ENCODE measurements at places on chromosomes 5 and 9. TPM values are rescaled to one million over a fixed set of nuclear protein-coding genes. Genes with fewer than 3 reads are reported as not detected.

DNA sequence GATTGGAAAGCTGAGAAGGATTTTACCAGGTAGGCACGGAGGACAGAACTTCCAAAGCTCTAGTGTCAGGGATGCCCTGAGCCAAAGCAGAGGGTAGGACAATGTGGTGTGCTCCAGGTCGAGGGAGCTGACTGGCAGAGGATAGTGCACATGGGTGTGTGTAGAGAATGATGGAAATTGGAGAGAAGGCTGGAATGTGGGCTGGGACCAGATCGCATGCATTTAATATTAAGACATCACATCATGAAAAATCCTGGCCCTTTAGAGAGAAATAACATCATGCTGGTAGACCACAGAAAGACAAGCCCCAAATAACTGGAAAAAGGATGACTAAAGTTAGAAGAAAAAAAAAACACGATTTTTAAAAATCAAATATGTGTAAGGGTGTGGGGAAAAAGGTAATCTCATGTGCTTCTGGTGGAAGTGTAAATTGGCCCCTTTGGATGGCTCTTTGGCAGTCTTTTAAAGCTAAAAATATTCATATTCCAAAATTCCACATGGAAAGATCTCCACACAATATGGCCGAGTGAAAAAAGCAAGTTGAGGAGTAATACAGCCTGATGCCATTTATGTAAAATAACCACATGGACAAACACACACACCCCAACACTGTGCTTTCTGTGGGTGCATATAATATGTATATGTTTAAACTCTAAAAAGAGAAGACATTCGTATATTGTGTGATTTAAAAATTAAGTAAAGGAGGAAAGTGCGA lies 67.0 kb upstream of the TGFBR1 start:
- H3K36me3 ChIP-seq = no peaks in the 10 kb centered on the region
- H3K4me1 ChIP-seq = no peaks in the 10 kb centered on the region
- no peak overlapping the region for H3K27ac ChIP-seq
- H3K4me3 ChIP-seq = no peak overlapping the region

The AJM1 gene
- 2.9 TPM for total RNA-seq

DNA sequence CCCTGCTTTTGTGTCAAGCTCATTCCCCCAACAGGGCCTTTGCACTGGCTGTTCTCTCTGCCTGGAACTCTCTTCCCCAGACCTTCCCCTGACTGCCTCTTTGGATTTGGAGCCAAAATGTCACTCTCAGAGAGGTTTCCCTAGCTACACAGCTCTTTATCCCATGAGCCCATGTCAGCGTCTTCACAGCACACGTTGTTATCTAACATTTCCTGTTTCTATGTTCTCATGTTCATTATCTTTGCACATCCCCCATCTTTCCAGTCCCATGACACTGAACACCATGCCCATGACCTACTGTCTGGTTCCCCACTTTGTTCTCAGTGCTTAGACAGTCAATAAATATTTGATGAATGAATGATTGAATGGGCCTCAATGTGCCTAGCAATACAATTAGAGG lies 26.3 kb upstream of the ARSI start:
- H3K27me3 ChIP-seq = no peaks in the 10 kb centered on the region
- no peak for DNase-seq
- H3K36me3 ChIP-seq = no peaks in the 10 kb centered on the region
- H3K4me1 ChIP-seq = no peaks in the 10 kb centered on the region
- H3K27ac ChIP-seq = no peak overlapping the region

DNA sequence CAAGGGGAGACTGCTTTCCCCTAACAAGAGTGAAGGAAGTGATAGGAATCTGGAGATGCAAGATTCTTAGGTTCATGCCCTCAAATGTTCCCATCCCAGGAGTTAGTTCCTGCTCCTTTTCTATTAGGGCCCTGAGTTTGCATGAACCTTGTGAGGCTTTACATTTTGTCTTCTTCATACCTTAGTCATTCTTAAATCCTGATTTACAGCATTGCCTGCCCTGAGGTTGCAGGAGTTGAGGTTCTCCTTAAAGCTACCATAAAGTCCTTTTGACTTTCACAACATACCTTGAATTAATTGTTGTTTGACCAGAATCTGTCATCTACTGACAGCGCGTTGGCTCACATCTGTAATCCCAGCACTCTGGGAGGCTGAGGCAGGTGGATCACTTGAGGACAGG lies 151.5 kb upstream of the ABCA1 start:
- H3K27ac ChIP-seq = no peak overlapping the region
- DNase-seq = no peak
- no peaks in the 10 kb centered on the region for H3K27me3 ChIP-seq
- no peak overlapping the region for H3K4me3 ChIP-seq
- H3K4me1 ChIP-seq = no peaks in the 10 kb centered on the region

DNA sequence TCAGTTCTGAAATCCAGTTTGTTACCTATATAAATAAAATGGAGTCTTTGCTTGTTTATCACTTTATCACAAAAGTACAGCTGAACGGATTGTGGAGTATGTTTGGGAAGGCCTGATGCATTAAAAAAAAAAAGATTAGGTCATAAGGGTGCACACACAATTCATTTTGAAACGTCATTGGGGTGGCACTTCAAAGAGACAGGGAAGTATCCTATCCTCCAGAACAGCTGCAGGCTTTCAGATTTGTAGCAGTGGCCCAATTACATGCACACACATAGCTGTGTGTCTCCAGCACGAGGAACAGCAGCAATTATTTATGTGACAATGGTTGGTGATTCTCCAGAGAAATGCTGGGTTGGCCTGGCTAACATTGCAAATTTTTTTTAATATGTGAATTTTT lies 46.8 kb upstream of the FER start:
- H3K27ac ChIP-seq = no peak overlapping the region
- DNase-seq = no peak
- H3K27me3 ChIP-seq = no peaks in the 10 kb centered on the region
- H3K4me1 ChIP-seq = no peaks in the 10 kb centered on the region
- no peak overlapping the region for H3K4me3 ChIP-seq
- no peaks in the 10 kb centered on the region for H3K36me3 ChIP-seq

The PCDHB12 gene
- 2.1 TPM for total RNA-seq

- H3K27ac ChIP-seq = no peak overlapping the region
- H3K4me3 ChIP-seq = no peak overlapping the region
- H3K36me3 ChIP-seq = no peaks in the 10 kb centered on the region
- no peaks in the 10 kb centered on the region for H3K27me3 ChIP-seq
- DNase-seq = no peak
These were observed 190.0 kb downstream of the GAS1 start for GRCh38 chr9:86757382-86757720.

DNA sequence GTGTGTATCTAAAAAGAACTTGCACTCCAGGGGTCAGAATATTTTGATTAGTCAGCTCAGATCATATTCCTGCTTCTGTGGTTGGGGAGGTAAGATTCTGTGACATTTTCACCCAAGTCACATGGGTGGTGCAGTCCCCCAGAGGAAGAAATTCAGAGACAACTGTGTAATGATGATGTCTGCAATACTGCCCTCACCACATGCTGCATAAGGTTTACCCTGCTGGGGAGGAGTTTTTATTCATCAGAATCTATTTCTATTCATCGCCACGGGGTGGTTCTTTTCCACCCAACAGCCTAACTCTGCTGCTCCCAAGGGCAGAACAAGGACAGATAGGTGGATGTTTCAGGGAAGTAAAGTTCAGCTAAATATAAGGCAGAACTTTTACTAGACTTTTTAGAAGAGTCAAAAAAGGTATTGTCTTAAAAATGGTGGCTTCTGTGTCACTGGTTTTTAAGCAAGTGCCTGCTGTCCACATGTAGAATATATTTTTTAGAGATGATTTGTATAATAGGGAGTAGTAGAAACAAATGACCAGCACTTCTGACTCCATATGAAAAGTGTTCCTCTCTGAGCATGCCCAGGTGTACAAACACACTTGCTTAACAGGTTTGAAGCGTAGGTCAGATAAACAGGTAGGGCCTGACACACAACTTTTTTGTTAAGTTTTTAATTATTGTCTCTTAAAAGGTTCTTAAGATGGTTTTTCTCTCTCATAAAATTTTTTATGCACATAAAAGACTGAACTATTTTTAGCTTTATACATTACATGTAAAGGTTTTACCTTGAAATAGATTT lies 352.7 kb downstream of the LRRC70 start:
- no peak for DNase-seq
- no peaks in the 10 kb centered on the region for H3K4me1 ChIP-seq
- H3K36me3 ChIP-seq = no peaks in the 10 kb centered on the region
- H3K27ac ChIP-seq = no peak overlapping the region
- H3K27me3 ChIP-seq = no peaks in the 10 kb centered on the region

The COL23A1 gene
- 0.28 TPM for total RNA-seq

- DNase-seq = no peak
- no peaks in the 10 kb centered on the region for H3K36me3 ChIP-seq
- no peak overlapping the region for H3K4me3 ChIP-seq
- H3K4me1 ChIP-seq = no peaks in the 10 kb centered on the region
- H3K27me3 ChIP-seq = no peaks in the 10 kb centered on the region
These were observed 517.2 kb downstream of the CAAP1 start for GRCh38 chr9:26375448-26375847.

The NADK2 gene
- total RNA-seq = 31.2 TPM

The PJA2 gene
- total RNA-seq = 30.7 TPM

The SHISAL2B gene
- total RNA-seq = 3.4 TPM

DNA sequence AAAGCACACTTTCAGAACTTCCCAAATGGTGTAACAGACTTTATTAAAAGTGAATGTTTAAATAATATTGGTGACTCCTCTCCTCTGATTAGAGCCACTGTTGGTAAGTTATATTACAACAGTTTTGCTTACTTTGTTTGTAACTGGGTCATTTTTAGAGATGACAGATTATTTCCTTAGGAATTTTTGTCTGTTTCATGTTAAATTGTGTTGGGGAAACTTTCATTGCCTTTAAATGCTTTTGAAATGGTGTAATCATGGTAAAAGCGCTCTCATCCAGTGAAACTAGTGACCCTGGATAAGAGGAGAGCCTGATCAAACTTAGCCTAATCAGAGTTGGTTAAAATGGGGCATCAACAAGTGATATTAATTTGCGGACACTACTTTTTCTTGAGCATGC lies 39.4 kb downstream of the TNPO1 start:
- H3K27me3 ChIP-seq = no peaks in the 10 kb centered on the region
- H3K4me1 ChIP-seq = peaks cover 17% of the 10 kb centered on the region
- no peak overlapping the region for H3K27ac ChIP-seq
- H3K36me3 ChIP-seq = no peaks in the 10 kb centered on the region
- no peak for DNase-seq

The BTNL8 gene
- total RNA-seq = 0.51 TPM

- H3K27ac ChIP-seq = no peak overlapping the region
- DNase-seq = no peak
- no peaks in the 10 kb centered on the region for H3K4me1 ChIP-seq
- no peaks in the 10 kb centered on the region for H3K27me3 ChIP-seq
- H3K36me3 ChIP-seq = no peaks in the 10 kb centered on the region
These were observed 23.7 kb upstream of the TNC start for GRCh38 chr9:115141612-115142011.

The ANKRD33B gene
- total RNA-seq = 1.0 TPM

- no peak overlapping the region for H3K27ac ChIP-seq
- no peaks in the 10 kb centered on the region for H3K27me3 ChIP-seq
- no peaks in the 10 kb centered on the region for H3K4me1 ChIP-seq
- H3K36me3 ChIP-seq = no peaks in the 10 kb centered on the region
These were observed 796.4 kb upstream of the ACO1 start for GRCh38 chr9:31588006-31588405.

The ORM1 gene
- 10.2 TPM for total RNA-seq

GRCh38 chr5:59234236-59234635 lies 651.4 kb downstream of the RAB3C start:
- H3K27me3 ChIP-seq = no peaks in the 10 kb centered on the region
- H3K4me1 ChIP-seq = no peaks in the 10 kb centered on the region
- no peaks in the 10 kb centered on the region for H3K36me3 ChIP-seq
- no peak for DNase-seq
- no peak overlapping the region for H3K4me3 ChIP-seq
- no peak overlapping the region for H3K27ac ChIP-seq

DNA sequence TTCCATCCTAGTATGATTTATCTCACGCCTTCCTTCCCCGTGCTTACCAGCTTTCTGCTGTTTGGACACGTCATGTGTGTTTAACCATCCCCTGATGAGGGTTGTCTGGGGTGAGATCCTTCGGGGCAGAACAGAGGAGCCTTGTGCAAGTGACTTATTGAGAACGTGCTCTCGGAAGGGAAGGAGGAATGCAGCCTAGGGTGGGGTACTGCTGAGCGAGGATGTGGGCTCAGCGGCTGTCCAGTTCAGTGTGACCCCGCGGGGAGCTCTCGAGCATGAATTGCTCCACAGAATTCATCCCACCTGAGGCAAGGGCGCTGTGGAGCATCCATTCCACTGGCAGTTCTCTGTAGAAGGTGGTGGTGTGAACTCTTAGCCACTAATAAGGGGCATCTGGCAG lies 4.0 kb downstream of the MYOZ3 start:
- no peaks in the 10 kb centered on the region for H3K4me1 ChIP-seq
- H3K36me3 ChIP-seq = no peaks in the 10 kb centered on the region
- no peak overlapping the region for H3K4me3 ChIP-seq
- DNase-seq = no peak

DNA sequence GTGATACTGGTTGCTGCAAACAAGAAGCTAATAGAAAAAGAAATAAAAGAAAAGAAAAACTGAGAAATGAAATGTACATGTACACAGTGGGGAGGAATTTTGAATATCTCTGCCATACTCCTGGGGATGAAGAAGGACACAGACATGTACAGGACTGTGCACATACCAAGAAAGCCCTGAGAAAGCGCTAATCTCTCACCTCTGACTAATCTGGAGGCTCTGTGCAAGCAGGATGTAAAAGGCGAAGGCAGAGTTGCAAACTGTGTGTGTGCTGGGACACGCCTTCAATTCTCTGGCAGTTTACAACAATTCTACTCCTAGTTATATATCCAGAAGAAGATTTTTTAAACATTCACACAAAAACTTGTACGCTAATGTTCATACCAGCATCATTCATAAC lies 211.4 kb downstream of the KIAA0825 start:
- H3K4me1 ChIP-seq = no peaks in the 10 kb centered on the region
- H3K27ac ChIP-seq = no peak overlapping the region
- H3K4me3 ChIP-seq = no peak overlapping the region
- no peaks in the 10 kb centered on the region for H3K27me3 ChIP-seq
- DNase-seq = no peak
- H3K36me3 ChIP-seq = no peaks in the 10 kb centered on the region

The DDX4 gene
- total RNA-seq = not detected

Measured in pancreas (tissue), 10 donors.